HCT116 (cell line): ENCODE measurements at places on chromosomes 13 and 19.

- no peak for DNase-seq
Measured at GRCh38 chr19:36169084-36169760, 17.0 kb upstream of the COX7A1 start.

DNA sequence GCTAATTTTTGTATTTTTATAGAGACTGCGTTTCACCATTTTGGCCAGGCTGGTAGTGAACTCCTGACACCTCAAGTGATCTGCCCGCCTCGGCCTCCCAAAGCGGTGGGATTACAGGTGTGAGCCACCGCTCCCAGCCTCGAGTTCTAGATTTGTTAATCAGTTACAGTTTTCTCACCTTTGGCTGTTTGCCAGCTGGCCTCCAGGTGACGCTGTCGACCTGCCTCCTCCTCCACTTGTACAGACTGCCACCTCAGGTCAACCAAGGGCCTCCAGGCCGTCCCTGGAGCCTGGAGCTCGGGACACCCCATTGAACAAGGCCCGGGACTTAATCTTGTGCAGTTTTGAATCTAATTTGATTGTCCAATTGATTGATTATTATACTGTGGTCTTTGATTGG is 45.5 kb downstream of the IER2 start:
- DNase-seq = no peak

GRCh38 chr19:5579697-5580096 is 11.9 kb upstream of the TINCR start:
- no peak for DNase-seq

GRCh38 chr19:33311326-33311682 is 9.0 kb upstream of the CEBPA start:
- DNase-seq = no peak

DNA sequence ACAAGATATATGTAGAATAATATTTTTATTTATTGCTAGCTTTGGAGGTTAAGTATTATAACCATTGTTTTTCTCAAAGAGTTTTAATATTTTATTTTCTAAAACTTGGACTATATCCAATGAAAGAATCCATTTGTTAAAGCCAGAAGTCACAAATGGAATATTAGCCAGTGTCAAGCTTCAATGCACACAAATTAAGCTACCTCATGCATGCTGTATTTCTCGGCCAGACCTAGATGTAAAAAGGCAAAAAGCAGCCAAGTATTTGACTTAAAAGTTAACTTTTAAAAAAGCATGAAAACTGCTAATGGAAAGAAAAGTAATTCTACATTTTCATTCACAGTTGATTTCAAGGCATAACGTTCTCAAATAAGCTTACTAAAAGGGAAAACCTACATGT is 160.0 kb upstream of the ATXN8OS start:
- no peak for DNase-seq

GRCh38 chr13:93101226-93101734 is 125.3 kb upstream of the GPC6 start:
- no peak for DNase-seq

GRCh38 chr13:20487927-20488326 is 37.7 kb downstream of the CRYL1 start:
- no peak for DNase-seq

DNA sequence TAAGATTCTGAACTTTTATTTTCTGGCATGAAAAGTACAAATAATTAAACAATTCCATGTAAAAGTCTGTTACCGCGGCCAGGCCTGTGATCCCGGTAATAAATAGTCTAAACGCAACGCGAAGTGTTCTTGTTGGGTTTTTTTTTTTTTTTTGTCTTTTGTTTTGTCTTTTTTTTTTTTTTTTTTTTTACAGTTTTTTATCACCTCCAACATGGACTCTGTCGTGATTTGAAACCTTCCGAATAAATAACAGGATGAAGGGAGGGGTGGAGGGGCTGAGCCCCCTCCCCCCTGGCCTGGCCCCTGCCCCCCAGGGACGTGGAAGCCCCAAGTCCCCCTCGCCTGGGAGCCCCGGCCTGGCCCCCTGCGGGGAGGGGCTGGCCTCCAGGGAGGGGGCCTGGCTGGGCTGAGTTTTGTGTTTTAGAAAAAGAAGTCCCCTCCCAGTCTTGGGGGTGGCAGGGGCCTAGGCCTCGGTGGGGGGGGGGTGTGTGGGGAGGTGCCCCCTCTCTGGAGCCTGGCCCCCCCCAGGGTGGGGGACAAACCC is 16.0 kb downstream of the PRKCSH start:
- DNase-seq = no peak

DNA sequence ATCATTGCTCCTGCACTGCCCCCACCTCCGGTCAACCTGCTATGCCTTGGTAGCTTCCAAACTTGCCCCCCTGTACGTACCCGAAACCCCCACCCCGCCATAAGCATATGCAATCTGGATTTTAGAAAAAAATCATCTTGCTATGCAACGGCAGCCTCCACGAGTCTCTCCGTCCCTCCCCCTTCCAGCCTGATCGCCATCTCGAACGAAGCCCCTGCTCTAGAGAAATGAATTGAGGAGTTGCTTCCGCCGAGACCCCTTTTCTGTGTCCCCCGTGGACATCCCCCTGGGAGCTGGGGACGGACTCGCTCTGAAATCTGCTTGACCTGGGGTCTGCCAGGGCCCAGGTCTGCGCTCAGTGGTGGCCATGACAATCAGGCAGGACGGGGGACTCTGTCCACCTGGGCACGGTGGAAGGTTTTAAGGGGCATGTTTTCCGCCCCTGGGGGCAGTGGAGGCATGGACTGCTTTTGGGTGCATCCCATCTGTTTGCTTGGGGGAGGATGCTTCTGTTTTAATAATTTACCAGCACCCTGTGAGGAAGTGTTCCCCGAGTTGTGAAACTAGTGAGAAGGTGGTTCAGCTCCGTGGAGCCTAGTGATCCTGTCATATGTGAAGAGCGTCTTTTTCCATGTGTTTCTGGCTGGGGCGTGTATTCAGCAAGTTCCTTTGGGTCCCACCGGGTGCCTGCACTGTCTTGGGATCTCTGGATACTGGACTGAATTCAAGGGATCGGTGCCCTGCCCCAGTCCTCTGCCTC is 1.0 kb downstream of the KDM4B start:
- DNase-seq = no peak

DNA sequence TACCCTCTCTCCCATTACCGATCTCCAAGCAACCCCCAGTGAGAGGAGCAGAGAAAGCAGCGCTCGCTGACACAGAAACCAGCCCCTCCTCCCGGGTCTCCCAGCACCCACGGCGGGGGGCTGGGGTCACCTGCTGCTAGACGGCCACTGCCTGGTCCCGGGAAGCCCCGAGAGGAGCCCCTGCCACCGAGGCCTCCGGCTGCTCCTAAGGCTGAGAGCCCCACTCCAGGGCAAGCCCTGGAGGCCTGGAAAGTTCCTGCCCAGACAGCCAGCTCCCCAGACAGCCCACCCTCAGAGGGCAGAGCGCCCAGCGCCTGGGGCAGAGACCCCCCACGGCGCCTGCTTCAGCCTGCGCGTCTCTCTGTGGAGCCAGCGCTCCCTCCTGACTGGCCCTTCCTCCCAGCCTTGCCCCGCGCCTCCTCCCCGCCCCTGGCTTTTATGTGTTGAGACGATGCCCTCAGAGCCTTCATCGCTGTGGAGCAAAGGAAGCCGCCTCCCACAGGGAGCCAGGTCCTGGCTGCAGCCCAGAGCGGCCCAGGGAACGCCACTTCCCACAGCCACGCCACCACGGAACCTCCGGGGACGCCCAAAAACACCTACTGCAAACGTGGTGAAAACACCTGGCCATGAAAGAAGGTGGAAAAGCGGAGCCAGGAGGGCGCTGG is 51.1 kb downstream of the MLLT1 start:
- no peak for DNase-seq

- no peak for DNase-seq
Measured at GRCh38 chr19:17949956-17950309, 17.0 kb upstream of the KCNN1 start.

- DNase-seq = no peak
Measured at GRCh38 chr19:4033028-4033956, 25.8 kb downstream of the PIAS4 start.

DNA sequence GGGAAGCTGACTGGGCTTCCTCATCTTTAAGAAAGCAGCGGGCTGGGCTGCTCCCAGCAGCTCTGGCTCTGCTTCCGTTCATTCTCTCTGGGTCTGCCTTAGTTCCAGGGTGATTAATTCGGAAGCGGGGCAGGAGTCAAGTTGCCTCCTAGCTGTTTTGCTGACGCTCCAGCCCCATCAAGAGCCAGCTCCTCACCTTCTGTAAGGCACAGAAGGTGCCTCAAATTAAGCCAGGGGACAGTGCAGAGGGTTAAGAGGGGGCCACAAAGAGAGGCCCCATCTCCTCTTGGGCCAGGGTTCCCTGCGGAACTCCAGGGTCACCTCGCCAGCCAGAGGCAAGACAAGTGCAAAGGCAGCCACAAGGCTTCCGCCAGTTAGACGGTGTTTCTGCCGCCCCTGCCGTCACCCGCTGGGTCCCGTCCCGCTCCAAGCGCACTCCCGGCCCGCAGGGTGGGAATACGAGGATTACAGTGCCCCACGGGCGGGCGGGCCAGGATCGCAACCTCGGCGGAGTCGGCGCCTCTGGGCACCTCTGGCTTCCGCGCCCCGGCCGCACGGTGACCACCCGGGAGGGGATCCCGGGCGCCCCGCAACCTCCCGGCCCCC is 508 bp downstream of the SLC15A1 start:
- no peak for DNase-seq

GRCh38 chr13:109665781-109666249 is 120.6 kb downstream of the IRS2 start:
- no peak for DNase-seq

- DNase-seq = no peak
Measured at GRCh38 chr19:10516671-10517286, 468 bp downstream of the S1PR5 start.

GRCh38 chr19:32091241-32091640 is 254.2 kb upstream of the ZNF507 start:
- DNase-seq = no peak

DNA sequence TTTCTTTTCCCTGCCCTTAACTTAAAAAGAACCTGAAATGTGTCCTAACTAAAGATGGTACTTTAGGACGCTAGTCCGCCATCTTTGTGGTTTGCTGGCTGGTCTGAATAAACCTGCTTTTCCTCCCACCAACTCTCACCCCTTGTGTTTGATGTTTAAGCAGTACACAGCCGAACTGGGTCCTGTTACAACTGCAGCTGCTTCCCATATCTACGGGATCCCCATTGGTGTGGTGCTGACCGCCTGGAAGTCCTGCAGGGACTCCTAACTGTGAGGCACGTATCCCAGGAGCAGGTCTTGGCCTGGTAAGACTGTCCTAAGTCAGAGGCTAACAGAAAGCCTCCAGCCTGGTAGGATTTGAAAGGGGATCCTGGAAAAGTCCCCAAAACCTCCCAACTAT is 40.9 kb upstream of the VSTM2B start:
- no peak for DNase-seq

DNA sequence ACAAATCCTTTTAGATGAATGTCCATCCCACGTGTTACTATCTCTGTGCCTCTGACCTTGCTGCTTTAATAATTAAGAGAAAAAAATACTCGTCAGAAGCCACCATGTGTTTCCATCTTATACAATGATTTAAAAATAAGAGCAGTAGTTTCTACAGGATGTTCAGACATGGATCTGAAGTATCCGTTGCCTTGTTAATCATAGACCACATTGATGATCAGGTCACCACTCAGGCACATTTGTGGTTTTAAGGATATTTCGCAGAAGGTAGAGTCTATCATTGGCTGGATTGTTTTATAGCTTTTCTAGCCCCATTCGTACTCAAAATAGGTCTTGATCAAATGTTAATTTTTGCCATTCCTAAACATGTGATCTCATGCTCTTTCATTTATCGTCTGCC is 710.0 kb upstream of the ARGLU1 start:
- no peak for DNase-seq

DNA sequence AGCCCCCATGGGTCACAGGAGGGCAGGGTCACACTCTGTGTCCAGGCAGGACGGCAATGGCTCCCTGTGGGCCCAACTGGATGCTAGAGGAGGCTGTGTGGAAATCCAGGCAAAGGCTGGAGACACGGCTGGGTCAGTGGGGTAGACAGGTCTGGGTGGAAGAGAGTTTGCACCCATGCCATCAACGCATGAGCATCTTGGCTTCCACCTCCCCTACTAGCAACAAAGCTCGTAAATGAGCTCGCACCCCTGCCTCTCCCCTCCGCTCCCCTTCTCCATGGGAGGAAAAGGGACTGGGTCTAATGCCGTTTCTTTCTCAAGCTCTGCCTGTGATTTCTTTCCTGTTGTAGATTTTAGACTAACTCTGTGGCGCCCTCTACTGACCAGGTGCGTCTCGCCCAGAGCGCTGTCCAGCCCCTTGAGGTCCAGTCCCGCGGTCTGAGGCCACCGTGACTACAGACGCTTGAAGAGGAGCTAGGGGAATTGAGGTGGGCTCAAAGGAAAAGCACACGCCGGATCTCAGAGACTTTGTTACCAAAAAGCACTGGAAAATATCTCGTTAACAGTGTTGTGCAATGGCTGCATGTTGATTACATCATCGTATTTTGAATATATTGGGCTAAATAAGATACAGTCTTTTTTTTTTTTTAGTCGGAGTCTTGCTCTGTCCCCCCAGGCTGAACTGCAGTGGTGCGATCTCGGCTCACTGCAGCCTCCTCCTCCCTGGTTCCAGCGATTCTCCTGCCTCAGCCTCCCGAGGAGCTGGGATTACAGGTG is 50.7 kb upstream of the USP29 start:
- no peak for DNase-seq

GRCh38 chr19:45187421-45188100 is 9.0 kb downstream of the BLOC1S3 start:
- DNase-seq = no peak

- DNase-seq = no peak
Measured at GRCh38 chr13:22103046-22104027, 432.5 kb downstream of the FGF9 start.

DNA sequence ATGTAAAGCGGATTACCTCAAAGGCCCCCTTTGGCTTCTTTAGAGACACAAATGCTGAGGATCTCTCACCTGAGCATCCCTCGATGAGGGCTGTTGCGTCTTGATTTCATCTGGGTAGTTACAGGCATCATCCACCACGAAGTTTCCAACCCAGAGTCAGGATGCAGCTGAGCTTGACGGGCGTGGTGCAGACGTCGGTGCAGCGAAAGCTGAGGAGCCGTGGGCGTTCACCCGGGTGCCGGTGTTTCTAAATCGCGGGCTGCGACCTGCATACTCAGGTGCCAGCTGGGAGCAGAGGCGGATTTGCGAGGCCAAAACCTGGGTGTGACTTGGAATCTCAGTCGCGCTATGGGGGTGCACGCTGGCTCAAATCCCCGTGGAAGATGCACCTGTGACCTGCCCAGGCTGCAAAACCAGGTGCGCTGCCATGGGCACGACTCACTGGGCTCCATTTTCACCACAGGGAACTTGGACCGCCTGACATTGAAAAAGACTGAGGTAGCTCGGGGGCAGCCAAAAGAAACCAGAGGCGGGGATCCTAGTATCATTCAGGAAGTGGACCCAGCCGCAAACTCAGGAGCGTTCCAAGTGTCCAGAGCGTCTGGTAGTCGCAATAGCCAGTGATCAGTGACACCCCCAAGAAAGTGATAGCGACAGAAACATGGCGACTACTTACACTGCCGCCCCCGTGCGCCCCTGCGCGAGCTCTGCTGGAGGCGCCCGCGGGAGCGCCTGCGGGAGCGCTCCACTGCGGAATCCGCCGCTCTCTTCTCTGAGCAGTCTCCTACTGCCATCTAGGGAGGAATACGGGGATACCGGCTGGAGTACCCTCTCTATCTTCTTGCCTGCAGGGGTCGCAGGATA is 36.4 kb upstream of the IGFL4 start:
- DNase-seq = peak; percentile 82

- DNase-seq = no peak
Measured at GRCh38 chr13:44347949-44348348, 25.7 kb upstream of the SERP2 start.
